ENCODE measurements at places on chromosomes 4 and X.

DNA sequence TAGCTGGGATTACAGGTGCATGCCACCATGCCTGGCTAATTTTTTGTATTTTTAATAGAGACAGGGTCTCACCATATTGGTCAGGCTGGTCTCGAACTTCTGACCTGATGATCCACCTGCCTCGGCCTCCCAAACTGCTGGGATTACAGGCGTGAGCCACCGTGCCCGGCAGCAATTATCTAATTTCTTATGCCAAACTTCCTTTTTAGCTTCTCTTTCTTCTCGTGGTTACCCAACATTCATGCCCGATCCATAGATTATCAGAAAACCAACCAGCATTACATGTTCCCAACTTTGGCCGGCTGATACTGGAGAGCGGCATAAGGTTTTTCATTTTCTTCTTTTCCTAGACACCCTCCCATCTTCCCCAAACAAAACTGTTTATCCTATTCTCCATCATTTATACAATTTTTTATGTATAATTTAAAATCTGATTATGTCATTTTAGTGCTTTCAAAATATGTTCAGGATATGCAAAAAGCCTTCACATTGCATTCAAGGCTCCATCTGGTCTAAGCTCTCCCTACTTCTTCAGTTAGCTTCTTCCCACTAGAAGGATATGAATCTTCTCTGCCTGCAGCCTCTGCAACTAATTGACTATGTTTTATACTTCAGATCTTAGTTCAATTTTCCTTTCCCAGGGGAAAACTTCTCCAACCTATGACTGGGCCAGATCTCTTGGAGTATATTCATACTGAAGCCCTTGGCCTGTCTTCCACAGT is 8.7 kb downstream of the SLC7A11 start:
- no peak for DNase-seq

GRCh38 chr4:154989511-154989910 is 208.4 kb downstream of the RBM46 start:
- no peak for DNase-seq

DNA sequence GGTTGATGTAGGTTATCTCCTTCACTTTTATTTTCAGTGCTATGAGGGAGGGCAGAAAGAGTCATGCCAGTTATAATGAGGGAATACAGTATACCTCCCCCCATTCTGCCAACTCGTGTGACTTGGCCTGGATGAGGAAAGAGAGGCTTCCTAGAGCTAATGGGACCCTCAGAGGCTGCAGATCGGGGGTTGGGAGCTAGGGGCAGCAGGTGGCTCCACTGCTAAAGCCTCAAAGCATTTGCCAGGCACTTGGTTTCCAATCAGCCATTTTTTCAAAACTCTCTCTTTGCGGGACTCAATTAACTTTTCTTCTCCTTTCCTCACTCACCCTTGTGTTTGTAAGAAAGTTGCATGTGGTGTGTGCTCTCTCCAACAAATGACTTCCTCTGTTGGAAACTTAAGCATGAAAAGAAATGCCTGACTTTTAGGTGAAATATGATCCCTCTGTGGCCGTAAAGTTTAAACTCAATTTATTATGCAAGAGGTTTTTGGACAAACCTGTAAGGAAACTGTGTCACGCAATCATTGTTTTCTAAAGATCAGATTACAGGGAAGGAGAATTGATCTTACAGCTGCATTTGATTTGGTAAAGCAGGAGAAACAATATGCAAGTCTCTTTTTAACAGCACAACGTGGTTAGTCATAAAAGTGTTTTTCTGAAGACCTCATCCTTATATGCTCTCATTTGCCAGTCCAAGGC is 7.0 kb downstream of the SFRP2 start:
- DNase-seq: no peak

- DNase-seq: no peak
These were observed 147.3 kb downstream of the TBL1X start for GRCh38 chrX:9612146-9612505.

- DNase-seq: no peak
These were observed 566.8 kb upstream of the AADAT start for GRCh38 chr4:170656506-170656905.

- DNase-seq: no peak
These were observed 84.6 kb upstream of the PACRGL start for GRCh38 chr4:20615486-20616260.

- no peak for DNase-seq
These were observed 80.9 kb downstream of the LARP7 start for GRCh38 chr4:112717856-112718255.
